Activated CD8-positive, alpha-beta memory T cell treated with anti-CD3 and anti-CD28 coated beads for 1 hour (primary cell): ENCODE measurements at places on chromosomes 2 and 18.

DNA sequence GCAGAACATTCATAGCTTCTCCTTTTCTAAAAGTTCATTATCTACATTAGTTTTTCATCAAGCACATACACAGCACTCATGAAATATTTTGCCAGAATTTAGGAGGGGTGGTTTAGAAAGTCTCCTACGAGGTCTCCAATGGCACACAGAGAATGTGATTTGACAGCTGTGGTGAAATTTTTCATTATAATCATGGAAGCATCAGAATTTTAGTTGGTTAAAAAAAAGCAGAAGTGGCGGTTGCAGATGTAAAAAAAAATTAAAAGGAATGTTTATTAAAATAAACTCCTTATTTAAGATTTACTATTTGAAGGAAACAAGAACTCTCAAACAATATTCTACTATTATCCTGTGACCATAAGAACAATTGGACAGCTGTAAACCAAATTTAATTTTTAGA lies 10.8 kb upstream of the RHBDD1 start:
- no peak for DNase-seq

DNA sequence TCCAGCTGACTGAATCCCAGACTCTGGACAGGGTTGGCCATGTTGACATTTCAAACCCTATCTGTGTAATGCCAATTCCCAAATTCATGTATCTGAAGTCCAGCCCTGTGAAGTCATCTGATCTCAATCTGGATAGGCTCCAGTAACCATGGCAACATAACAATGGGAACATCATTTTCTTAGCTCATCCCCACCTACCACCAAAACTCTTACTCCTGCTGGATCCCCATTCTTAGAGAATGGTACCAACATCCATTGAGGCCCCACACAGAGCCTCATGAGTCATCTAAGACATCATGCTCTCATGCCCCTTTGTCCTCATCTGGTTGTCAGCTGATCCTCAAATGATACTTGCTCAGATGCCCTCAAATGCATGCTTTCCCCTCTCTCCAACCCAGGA lies 58.9 kb upstream of the TEX51 start:
- no peak for DNase-seq

DNA sequence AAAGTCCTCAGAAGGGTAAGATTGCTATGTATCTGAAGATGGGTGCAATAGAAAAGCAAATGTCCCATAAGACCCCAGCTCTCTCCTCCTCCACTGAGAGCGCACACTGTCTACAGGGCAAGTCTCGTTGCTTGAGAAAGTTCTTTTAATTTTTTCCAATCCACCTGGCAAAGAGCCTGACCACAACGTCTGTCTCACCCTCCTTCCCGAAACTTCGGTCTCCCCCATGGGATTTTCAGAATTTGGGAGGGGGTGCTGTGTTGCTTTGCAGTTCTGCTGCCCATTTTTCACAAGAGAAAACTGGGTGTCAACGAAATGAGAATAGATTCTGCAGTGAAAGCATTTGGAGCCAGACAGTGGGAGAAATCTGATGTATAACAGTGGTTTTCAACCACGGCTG lies 40.4 kb downstream of the SERTAD2 start:
- no peak for DNase-seq

DNA sequence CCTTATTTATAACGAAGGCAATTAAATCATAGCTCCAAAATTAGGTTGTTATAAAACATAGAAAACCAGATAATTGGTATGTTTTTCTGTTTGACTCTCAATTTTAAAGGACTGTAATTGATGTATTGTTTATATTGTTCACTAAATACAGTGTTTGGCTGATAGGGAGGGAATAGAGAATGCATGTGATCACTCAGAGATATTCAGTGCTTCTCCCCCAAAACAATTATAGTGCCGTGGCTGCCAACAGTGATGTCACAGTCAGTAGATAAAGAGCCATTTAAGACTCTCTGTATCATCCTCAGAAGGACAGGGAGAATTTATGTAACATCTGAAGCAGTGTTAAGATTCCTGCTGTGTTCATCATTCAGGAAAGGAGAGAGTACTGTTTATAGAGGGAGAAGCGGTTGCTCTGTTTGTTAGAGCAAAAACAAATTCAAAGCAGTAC lies 69.6 kb downstream of the PHLPP1 start:
- DNase-seq = no peak

GRCh38 chr18:46574743-46575115 lies 82.3 kb downstream of the LOXHD1 start:
- no peak for DNase-seq

DNA sequence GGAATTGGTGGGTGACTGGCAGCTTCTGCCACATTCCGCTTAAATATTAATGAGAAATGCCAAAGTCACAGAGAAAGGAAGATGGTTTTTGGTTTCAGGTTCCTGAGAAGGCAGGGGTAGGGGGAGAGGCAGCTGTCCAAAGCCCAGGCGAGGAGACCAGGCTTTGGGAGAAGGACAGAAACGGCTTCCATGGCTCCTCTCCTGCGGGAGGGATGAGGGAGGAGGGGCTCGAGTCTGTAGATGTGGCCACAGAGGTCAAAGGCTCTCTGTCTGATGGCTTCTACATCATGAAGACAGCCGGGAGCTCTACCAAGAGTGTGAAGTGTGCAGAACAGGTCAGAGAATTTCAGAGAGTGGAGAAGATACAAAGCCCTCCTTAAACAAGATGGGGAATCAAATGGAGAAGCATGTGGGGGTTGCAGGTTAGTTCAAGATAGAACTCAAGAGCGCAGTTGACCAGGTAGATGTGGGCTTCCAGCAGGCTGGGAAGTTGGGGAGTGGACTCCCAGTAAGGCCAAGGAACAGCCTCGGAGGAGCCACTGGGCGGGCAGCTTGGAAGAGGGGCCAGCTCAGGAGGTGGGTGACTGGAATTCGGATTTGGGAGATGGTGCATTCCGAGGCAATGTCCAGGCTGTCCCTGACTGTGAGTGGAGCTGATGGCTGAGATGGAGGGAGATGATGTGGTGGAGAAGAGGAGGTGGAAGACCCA lies 23.8 kb upstream of the HPCAL1 start:
- no peak for DNase-seq
